ENCODE measurements at places on chromosomes 7 and 10.

DNA sequence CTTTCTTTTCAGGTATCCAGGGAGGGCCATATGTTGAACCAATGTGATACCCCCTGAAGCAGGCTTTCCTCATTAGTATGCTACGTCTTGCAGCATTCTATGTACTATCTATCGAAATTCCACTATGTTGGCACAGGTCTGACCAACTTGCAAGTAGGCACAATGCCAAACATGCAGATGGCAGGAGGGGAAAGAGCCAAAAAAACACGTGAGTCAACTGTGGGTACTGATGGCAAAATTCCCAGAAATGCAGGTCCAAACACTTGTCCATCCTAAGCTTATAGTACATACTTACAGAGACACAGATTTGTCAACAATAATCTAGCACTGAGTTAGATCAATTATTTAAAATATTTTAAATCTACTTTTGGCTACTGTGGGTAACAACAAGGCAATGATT, 394.9 kb downstream of the DGKB start:
- no peaks in the 10 kb centered on the region for H3K4me1 ChIP-seq
- DNase-seq = no peak
- no peaks in the 10 kb centered on the region for H3K36me3 ChIP-seq
- H3K4me3 ChIP-seq = no peak overlapping the region

- peaks cover 18% of the 10 kb centered on the region for H3K27me3 ChIP-seq
- H3K4me3 ChIP-seq = no peak overlapping the region
- no peak overlapping the region for H3K27ac ChIP-seq
- H3K36me3 ChIP-seq = no peaks in the 10 kb centered on the region
- no peak for DNase-seq
- H3K4me1 ChIP-seq = peaks cover 11% of the 10 kb centered on the region
Observed at GRCh38 chr10:43855667-43856210, 207.1 kb upstream of the ZNF32 start.

DNA sequence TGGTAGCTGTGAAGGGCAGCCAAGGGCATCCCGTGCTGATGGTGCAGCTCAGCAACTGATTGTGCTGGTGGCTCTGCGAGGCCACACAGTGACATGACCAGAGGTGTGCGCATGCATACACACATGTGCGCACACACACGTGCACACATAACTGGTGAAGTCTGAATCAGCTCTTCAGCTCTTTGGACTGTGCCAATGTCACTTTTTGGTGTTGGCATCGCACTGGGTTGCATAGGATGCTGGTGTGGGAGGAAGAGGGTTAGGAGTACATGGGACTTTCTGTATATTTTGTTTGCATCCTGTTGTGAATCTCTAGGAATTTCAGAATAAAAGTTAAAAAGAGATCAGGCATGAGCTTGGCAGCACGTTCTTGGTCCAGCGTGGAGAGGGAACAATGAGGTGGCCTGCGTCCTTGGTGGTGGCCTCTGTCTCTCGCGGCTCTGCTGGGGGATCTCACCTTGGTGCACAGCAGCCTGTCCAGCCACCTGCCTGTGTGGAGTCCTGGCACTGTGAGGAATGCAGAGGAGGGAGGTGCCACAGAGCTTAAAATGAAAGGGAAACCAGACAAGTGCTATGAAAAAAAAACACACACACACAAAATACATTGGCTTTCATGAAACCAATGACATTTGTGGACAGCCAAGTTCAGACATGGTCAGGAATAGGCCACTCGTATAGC, 124.0 kb downstream of the TRRAP start:
- no peaks in the 10 kb centered on the region for H3K4me1 ChIP-seq
- no peaks in the 10 kb centered on the region for H3K27me3 ChIP-seq
- peaks cover 30% of the 10 kb centered on the region for H3K36me3 ChIP-seq
- DNase-seq = no peak

DNA sequence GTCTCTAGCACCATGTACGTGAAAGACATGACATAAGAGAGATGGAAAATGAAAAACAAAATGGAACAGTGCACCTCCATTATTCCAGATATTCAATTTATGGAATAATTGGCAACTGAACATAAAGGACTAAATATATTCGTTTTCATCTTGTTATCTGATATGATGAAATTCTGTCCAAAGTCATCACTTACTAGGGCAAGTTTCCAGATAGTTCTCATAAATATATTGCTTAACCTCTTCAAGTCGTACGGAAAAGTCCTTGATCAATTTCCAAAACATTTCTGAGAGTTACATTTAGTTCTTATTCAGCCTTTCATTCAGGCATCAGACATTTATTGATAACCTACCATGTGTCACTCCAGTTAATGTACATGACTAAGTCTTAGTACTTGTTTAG, 185.2 kb downstream of the HGF start:
- no peak overlapping the region for H3K4me3 ChIP-seq
- H3K4me1 ChIP-seq = no peaks in the 10 kb centered on the region
- no peaks in the 10 kb centered on the region for H3K36me3 ChIP-seq
- H3K27me3 ChIP-seq = no peaks in the 10 kb centered on the region
- no peak overlapping the region for H3K27ac ChIP-seq
- no peak for DNase-seq

DNA sequence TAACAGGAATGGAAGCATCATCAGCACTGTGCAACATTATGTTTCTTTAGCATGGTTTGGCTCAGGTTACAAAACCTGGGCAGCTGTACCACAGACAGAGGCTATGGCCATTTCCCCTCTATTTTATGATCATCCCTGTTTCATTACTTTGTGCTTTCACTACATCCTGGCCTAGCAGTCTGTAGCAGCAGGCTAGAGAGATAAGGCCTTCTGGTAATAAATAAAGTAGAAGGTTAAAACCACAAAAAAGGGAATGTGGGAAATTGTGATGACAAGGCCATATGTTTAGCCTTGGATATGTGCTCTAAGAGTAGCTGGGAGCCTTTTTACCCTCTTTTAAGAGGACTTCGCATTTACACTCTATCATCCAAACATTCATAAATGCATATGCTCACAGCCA, 266.2 kb upstream of the PHF14 start:
- no peak for DNase-seq
- no peaks in the 10 kb centered on the region for H3K36me3 ChIP-seq
- H3K4me3 ChIP-seq = no peak overlapping the region
- H3K4me1 ChIP-seq = no peaks in the 10 kb centered on the region
- no peak overlapping the region for H3K27ac ChIP-seq

DNA sequence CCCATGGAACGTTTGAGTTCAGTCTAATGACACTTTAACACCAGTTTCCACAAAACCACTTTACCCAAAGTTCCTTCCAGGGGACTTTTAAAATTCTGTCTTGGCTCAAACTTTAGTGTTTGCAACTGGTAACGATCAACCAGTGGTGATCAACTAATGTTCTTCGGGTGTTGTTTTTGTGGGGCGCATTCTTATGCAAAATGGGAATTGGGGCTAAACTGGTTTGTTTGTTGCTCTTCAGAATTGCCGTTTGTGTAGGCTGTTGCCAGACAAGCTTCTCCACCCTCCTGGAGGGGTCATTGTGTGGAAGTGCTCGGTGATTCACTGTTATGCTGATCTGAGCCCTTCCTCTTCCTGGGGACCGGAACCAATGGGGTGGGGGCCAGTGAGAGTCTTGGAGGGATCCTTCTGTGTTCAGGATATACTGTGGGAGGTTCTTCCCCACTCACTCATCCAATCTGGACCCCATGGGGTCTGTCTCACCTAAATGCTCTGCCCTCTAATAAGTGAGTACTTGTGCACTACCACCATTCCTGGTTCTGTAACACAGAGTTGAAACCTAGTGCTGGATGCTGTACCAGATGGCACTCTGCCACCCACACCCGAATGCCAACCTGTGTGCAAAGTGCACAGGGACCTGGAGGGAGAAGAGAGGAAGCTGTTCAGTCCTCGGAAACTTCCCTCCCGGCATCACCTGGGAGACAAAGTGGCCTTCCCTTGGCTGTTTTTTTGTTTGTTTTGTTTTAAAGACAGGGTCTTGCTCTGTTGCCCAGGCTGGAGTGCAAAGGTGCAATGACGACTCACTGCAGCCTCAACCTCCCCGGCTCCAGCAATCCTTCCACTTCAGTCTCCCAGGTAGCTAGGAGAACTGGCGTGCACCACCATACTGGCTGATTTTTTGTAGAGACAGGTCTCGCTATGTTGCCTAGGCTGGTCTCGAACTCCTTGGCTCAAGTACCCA, 2.1 kb downstream of the NFE2L3 start:
- H3K36me3 ChIP-seq = no peaks in the 10 kb centered on the region
- peaks cover 13% of the 10 kb centered on the region for H3K27me3 ChIP-seq
- H3K27ac ChIP-seq = no peak overlapping the region
- peaks cover 66% of the 10 kb centered on the region for H3K4me1 ChIP-seq
- DNase-seq = no peak

- H3K4me3 ChIP-seq = no peak overlapping the region
- no peaks in the 10 kb centered on the region for H3K27me3 ChIP-seq
- peak; percentile 56 for DNase-seq
- peaks cover 21% of the 10 kb centered on the region for H3K4me1 ChIP-seq
- 0 out of 3 replicates have a peak, but pooled peaks cover 3% of the 10 kb centered on the region for H3K36me3 ChIP-seq
Observed at GRCh38 chr7:56079450-56080185, 13.1 kb downstream of the PHKG1 start.

GRCh38 chr7:107125475-107125874, 43.3 kb upstream of the HBP1 start:
- H3K36me3 ChIP-seq = no peaks in the 10 kb centered on the region
- H3K4me1 ChIP-seq = no peaks in the 10 kb centered on the region
- H3K4me3 ChIP-seq = no peak overlapping the region

DNA sequence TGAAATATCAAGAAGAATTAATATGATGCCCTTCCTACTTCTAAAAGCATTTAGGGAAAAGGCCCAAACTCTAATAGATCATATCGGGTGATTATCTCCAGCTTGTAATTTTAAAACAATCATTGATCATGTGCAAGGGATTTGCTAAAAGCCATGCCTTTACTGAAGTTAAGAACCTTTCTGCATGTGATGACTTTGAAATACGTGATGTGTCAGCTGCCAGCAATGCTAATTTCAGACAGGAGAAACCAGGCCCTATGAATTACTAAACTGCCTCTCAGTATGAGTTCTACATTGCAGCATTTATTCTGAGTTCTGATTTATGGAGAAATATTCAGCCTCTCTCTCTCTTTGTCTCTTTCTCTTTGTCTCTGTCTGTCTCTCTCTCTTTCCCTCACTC, 203.6 kb upstream of the AKR1E2 start:
- H3K36me3 ChIP-seq = no peaks in the 10 kb centered on the region
- H3K27me3 ChIP-seq = peaks cover 3% of the 10 kb centered on the region
- H3K27ac ChIP-seq = no peak overlapping the region
- DNase-seq = no peak
- H3K4me3 ChIP-seq = no peak overlapping the region
- no peaks in the 10 kb centered on the region for H3K4me1 ChIP-seq

DNA sequence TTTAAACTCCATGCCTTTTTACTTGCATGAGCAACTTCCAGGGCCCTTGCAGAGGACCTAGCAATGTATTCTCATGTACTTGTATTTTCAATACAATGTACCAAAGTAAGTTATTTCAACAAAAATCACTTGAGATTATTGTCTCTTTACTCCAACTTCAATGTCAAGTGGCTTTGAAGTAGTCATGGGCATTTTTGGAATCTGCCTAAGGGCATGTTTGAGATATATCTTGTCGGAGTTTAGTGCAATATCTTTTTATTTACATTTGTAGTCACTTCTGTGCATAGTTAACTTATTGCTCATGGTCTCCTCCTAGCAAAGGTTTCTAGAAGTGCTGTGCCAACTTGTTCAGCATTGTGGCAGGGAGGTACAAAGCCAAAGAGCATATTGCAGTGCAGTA, 508.7 kb upstream of the SEMA3D start:
- H3K27ac ChIP-seq = no peak overlapping the region
- no peaks in the 10 kb centered on the region for H3K27me3 ChIP-seq
- no peak overlapping the region for H3K4me3 ChIP-seq
- H3K36me3 ChIP-seq = no peaks in the 10 kb centered on the region
- no peaks in the 10 kb centered on the region for H3K4me1 ChIP-seq

GRCh38 chr7:155483868-155484325, 26.0 kb downstream of the EN2 start:
- peaks cover 16% of the 10 kb centered on the region for H3K27me3 ChIP-seq
- no peak for DNase-seq
- H3K27ac ChIP-seq = no peak overlapping the region

GRCh38 chr10:64732372-64732957, 1211.3 kb downstream of the REEP3 start:
- H3K4me3 ChIP-seq = peak overlapping the region; percentile 44
- peak overlapping the region; percentile 51 for H3K27ac ChIP-seq
- no peaks in the 10 kb centered on the region for H3K27me3 ChIP-seq
- no peaks in the 10 kb centered on the region for H3K36me3 ChIP-seq

- H3K27ac ChIP-seq = no peak overlapping the region
- no peak for DNase-seq
- no peaks in the 10 kb centered on the region for H3K4me1 ChIP-seq
- H3K36me3 ChIP-seq = no peaks in the 10 kb centered on the region
- peaks cover 1% of the 10 kb centered on the region for H3K27me3 ChIP-seq
- H3K4me3 ChIP-seq = no peak overlapping the region
Observed at GRCh38 chr7:131646203-131646602, 89.8 kb upstream of the PODXL start.

DNA sequence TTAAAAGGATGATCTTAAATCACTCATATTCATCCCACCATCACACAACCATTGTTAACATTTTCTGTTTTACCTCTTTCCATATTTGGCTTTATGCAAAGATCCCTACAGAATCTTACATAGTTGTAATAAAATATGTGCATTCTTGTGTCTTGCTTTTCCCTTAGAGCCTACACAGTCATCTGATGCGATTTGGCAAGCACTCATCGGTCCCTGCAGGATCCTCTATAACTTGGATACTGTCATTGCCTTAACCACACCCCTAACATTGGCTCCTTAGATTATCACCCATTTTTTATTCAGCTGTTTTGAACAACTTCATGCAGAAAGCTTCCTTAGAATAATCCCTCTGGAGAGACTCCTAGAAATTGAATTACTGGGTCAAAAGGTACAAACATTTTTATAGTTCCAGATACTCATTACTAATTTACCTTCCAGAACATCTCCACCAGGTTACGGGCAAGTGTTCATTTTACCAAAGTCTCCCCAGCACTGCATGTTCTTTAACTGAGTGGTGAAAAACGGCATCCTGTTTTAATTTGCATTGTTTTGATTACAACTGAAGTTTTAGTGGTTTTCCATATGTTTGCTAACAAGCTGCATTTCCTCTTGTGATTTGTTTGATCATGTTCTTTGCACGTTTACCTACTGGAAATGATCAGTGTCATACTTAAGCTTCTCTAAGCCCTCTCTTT, 268.3 kb downstream of the GRID1 start:
- no peak overlapping the region for H3K27ac ChIP-seq
- no peak overlapping the region for H3K4me3 ChIP-seq
- H3K4me1 ChIP-seq = no peaks in the 10 kb centered on the region

GRCh38 chr7:2015251-2015871, 217.4 kb downstream of the MAD1L1 start:
- no peaks in the 10 kb centered on the region for H3K27me3 ChIP-seq
- no peak for DNase-seq
- no peak overlapping the region for H3K4me3 ChIP-seq
- no peak overlapping the region for H3K27ac ChIP-seq
- peaks cover 13% of the 10 kb centered on the region for H3K36me3 ChIP-seq
- peaks cover 23% of the 10 kb centered on the region for H3K4me1 ChIP-seq

All from HepG2 (cell line).